ENCODE measurements at places on chromosomes 12 and 14.

DNA sequence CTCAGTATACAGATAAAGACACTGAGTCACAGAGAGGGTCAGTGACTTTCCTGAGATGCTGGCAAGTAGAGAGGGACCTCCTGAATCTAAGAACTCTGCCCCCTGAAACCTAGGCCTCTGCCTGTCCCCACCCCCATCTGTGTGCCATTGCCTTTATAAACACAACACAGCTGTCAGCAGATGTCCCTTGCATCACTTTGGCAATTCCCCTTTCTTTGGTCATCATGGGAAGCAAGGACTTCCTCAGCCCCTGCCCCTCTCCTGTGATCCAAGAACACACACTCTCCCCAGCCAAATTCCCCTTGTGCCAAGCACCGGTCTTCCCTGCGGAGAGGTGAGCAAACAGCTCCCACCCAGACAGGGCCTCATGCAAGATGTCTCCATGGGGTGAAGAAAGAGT is 8.3 kb downstream of the TSPAN11 start:
- DNase-seq, result no peak

- no peak for DNase-seq
Observed at GRCh38 chr14:70397746-70398145, 19.1 kb downstream of the SYNJ2BP start.

- DNase-seq, result no peak
Observed at GRCh38 chr12:57591782-57592325, 862 bp downstream of the PIP4K2C start.

GRCh38 chr12:69321351-69321750 is 26.8 kb upstream of the LYZ start:
- DNase-seq, result no peak

DNA sequence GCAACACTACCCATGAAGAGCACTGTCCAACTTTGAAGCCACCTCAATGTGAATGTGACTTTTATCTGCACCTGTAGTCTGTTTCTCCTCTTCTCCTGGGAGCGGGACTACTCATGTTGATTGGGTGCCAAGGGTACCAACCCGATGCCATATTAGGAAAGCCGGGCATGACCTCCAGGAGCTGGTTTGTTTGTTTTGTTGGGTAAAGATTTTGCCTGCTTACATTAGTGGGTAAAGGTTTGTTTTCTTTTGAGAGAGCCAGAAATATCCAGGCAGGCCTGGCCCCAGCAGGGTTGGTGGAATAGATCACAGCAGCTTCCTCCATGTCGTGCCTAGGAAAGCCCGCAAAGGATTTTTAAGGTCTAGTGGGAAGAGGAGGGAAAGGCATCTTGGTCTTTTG is 19.7 kb upstream of the ITPK1 start:
- DNase-seq, result no peak

DNA sequence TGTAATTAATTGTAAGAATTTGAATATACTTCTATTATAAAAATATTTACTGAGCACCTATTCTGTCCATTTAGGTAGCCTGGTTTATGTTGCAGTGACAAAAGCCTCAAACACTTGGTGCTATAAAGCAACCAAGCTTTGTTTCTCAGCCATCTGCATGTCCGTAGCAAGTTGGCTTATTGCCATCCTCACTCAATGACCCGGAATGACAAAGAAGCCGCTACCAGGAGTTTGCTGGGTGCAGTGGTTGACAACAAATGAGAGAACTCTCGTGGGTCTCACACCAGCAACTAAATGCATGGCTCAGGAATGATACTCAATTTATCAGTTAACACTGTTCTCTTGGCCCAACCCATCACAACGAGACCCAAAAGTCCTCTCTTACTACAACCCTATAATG is 553.1 kb downstream of the DIO2 start:
- no peak for DNase-seq

DNA sequence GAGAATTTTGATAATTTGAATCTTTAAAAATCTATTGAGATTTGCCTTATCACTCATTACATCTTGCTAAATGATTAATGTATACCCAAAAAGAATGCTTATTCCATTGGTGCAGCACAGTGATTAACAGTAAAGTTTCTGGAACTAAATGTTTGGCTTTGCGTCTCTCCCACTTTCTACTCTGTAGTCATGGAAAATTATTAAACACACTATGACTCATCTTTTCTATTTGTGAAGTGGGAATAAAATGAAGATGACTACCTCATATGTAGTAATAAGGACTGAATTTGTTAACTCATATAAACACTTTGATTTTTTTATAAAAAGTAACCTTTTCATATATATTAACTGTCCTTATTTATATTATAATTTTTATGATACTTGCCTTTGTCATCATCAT is 118.1 kb downstream of the RERGL start:
- no peak for DNase-seq

- DNase-seq, result no peak
Observed at GRCh38 chr14:97802430-97803373, 1005.5 kb downstream of the VRK1 start.

DNA sequence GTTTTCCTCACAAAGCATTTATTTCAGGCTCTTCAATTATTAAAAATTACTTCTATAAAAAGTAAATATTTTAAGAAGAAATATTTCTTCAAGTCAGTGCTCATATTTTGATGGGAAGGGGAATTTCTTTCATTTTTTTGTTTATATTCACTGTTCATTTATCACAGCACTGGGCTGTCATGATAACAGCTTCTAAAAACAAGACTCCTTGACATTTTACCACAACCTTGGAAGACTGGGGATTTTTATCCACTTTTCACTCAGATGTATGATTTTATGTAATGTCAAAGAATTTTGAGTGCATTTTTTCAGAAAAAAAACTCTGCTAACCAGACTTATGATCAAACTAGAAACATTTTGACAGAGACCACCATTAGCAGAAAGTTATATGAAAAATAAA is 149.7 kb downstream of the PHLDA1 start:
- DNase-seq, result no peak

GRCh38 chr14:105392131-105393090 is 5.9 kb upstream of the TEX22 start:
- DNase-seq, result no peak

DNA sequence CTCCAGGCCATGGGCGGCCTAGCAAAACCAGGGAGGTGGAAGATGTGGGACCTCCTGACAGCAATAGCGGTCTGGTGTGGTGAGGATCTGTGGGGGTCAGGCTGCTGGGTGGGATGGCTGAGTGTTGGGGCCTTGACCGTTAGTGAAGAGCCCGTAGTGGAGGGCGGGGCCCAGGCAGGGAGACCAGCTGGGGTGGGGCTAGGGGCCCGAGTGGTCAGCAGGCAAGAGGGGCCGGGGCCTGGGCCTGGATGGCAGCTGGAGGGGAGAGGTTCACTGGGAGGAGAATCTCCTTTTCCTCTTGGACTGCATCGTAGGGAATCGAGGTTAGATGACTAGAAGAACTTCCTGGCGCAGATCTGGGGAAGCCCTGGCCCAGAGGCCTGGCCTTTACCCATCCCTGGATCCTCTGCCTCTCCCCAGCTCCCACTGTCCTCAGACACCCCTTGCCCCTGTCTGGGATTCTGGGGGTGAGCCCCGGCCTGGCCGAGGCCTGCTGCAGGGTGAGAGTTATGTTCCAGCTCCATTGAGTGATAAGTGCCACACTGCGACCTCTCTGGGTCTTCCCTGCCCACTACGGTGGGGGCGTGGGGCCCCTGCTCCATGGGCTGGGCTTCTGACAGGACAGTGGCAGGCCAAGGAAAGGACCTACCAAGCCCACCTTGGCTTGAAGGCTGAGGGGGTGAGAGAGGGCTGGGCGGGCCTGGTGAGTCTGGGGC is 47.1 kb downstream of the KRT80 start:
- no peak for DNase-seq

DNA sequence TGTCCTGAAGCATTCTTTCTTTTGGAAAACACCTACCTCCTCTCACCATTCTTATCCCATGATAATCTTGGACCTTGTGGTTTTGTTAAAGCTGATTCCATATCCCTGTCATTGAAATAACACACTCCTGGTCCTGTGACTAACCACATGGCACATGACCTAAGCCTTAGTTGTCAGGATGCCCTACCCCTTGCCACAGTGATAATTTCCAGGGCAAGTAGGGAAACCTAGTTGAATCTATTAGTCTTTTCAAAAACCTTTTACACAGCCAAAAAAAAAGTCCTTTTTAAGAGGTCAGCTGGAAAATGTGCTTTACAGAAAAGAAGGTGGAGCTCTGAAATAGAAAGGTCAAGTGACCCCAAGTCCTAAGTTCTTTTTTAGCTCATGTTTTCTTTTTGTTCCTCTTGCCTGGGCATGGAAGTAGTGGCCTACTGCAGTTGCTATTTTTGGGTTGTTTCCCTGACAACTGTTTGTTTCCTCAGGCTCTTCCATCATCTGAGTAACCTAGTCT is 608.4 kb downstream of the LRFN5 start:
- DNase-seq, result no peak

- DNase-seq, result no peak
Observed at GRCh38 chr12:92118826-92119536, 26.7 kb downstream of the BTG1 start.

DNA sequence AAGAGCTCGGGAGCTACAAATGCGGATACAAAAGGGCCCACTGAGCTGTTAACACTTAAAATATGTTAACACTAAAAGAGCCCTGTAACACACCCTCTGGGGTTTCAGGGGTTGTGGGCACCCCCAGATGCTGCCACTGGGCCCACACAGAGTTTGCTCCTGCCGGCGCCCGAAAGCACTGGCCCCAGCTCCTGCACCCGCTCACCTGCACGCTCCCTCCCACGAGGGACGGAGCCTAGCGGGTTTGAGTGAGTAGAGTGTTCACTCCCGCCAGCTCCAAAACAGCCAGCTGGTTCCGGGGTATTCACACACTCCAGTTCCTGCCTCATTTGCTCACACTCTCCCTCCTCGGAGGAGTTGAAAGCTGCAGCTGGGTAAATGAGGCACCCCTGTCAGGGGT is 357.7 kb downstream of the ETNK1 start:
- no peak for DNase-seq

GRCh38 chr12:89167986-89168385 is 184.3 kb downstream of the DUSP6 start:
- no peak for DNase-seq

GRCh38 chr14:85461432-85462133 is 68.4 kb upstream of the FLRT2 start:
- DNase-seq, result no peak

DNA sequence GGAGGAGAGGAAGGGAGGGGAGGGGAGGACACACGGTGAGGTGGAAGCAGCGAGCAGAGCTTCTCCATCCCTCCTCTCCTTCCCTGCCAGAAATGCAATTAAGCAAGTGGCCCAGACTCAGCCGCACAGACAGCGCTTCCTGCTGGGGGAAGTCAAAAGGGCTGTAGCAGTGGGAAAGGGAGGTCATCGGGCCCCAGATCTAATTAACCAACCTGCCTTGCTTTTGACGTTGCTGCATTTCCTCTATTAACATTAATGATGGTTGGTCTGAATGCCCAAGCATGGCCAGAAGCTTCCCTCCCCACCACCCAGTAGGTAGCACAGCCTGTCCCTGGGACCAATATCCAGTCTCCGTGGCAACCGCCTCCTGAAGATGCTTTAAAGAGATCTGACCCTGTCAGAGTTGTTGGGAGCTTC is 4.6 kb upstream of the NGB start:
- no peak for DNase-seq

- no peak for DNase-seq
Observed at GRCh38 chr12:74424778-74425177, 112.9 kb upstream of the ATXN7L3B start.

DNA sequence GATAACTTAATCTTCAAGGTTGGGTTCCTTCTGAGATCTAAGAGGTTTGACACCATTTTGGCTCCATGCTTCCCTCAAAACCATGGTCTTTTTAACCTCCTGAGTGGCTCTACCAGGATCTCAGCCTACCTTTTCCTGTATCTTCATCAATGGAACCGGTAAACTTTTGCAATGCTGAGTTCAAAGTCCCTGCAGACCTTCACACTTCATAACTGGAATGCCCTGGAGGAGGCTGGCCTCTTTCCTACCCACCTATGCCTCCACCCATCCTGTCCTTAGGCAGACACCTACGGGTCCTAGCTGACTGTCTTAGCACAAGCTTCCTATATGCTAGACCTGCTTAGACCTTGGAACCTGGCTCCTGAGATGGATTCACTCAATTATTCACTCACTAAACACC is 89.5 kb upstream of the EEA1 start:
- no peak for DNase-seq

GRCh38 chr12:129607301-129607700 is 296.5 kb downstream of the TMEM132D start:
- no peak for DNase-seq

GRCh38 chr12:84594157-84594556 is 318.4 kb downstream of the SLC6A15 start:
- no peak for DNase-seq

DNA sequence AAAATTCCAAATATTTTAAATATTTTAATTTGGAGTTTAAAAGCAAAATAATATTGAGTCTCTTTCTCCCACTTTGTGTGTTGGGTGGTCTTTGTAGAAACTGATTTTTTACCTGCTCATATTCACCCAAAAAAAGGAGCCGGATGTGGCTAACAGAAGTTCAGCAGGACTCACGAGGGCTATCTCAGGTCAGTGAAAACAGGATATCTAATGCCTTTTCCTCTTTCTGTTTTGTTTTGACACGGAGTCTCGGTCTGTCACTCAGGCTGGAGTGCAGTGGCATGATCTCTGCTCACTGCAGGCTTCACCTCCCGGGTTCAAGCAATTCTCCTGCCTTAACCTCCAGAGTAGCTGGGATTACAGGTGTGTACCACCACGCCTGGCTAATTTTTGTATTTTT is 30.8 kb downstream of the COA8 start:
- peak; percentile 79 for DNase-seq

DNA sequence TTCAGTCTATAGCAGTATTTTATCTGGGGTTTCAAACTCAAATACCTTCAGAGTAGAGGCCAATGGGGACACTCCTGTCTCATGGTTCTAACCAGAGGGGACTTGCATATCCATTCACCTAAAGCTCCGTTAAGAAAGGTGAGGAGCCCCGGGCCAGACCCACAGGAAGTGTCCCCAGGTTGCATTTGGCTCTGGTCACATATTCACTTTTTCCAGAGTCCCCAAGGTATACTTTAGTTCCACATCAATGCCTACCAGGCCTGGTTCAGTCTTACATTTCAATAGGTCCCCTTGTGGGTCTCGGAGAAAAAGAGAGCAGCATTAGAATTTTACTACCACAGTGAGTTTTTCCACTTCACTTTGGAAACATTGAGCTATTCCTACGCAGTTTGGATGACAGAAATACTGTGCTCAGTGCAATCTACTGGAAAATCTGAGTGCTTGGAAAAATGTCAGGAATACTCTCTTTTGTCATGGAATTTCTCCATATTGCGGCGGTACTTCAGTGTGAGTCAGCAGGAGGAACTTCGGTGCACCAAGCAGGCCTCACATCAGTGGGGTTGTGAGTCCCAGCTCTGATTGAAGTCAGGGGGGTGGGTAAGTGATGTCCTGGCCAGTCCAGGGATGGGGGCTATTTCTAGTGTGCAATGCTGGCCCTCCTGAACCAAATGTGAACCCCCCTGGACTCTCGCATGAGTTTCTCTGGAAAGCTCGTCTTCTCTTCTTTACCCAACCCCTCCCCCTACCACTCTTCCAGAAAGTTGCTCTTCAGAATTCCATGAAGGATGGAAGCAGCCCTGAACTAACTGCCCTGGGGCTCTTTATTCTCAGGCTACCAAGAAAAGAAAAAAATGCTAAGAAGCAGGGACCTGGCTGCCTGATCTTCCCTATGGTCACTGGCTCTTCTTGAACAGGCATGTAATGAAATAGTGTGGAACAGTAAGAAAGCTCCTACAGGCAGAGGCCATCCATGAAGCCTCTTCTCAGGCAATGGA is 184.7 kb downstream of the PRKCH start:
- DNase-seq, result no peak

GRCh38 chr12:105554223-105554678 is 223.8 kb downstream of the C12orf75 start:
- no peak for DNase-seq

- no peak for DNase-seq
Observed at GRCh38 chr14:94617366-94617941, 5.3 kb downstream of the SERPINA3 start.

- no peak for DNase-seq
Observed at GRCh38 chr12:31466768-31467167, 124.2 kb downstream of the DENND5B start.

Data from GM13977 (cell line).